Endothelial cell of coronary artery (primary cell): ENCODE measurements at places on chromosomes 11 and 22. TPM values are rescaled to one million over a fixed set of nuclear protein-coding genes. Genes with fewer than 3 reads are reported as not detected.

Gene KDELR3
- 27.4 and 36.0 TPM in 2 replicates for total RNA-seq

Gene GGT5
- total RNA-seq: 6.7 and 11.0 TPM in 2 replicates

Gene APLP2
- 718 and 764 TPM in 2 replicates for total RNA-seq

Gene OVOL1
- not detected in 2 replicates for total RNA-seq

Gene FREY1
- 0.54 and 0.75 TPM in 2 replicates for total RNA-seq

Gene MUC5AC
- total RNA-seq: not detected in 2 replicates

Gene SUSD2
- total RNA-seq: 0.09 and 0.94 TPM in 2 replicates

Gene SLC7A4
- not detected in 2 replicates for total RNA-seq

Gene TYR
- not detected in 2 replicates for total RNA-seq

Gene OTOG
- total RNA-seq: not detected in 2 replicates

Gene SLC15A3
- total RNA-seq: 2.6 and 8.7 TPM in 2 replicates

Gene LRRC10B
- not detected in 2 replicates for total RNA-seq

Gene TRPC6
- not detected in 2 replicates for total RNA-seq

Gene PHLDA2
- 4.9 and 6.1 TPM in 2 replicates for total RNA-seq

Gene GPR152
- total RNA-seq: not detected in 2 replicates
